Stimulated activated CD4-positive, alpha-beta T cell treated with anti-CD3 and anti-CD28 coated beads, Interleukin-4, amount 100 ng/mL, for 4 hours (primary cell): ENCODE measurements at places on chromosomes 11 and 22.

DNA sequence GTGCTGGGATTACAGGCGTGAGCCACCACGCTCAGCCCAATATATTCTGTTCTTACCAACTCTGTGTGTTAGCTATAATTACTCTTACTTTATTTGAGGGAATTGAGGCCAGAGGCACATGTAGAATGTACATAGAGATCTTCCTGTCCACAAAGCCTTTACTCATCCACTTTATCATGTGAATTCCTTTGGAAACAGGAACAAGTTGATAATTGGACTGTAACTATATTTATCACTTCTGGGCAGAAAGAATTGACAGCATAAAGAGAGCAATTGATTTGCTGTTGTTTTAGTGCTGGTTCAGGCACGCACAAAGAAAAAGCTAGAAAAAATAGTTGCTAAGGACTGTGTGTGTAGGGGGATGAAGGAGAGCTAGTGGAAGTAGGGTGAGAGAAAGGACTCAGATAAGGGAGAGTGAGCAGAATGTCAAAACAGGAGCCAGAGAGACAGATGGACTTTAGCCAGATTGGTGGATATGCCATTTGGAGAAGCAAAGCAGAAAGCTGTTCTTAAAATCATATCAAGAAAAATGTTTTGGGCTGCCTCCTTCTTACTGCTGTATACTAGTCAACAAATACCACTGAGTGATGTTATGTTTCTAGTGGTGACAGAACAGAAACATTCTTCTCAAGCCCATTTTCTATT lies 929.8 kb upstream of the CNTN5 start:
- no peak for DNase-seq

- DNase-seq, result no peak
These were observed 65.0 kb upstream of the HMGXB4 start for GRCh38 chr22:35192129-35192918.

GRCh38 chr11:123760894-123761293 lies 6.6 kb upstream of the OR6X1 start:
- DNase-seq, result no peak

- DNase-seq, result no peak
These were observed 113.6 kb downstream of the TEAD1 start for GRCh38 chr11:12787847-12788246.

- DNase-seq, result no peak
These were observed 15.3 kb upstream of the NELL1 start for GRCh38 chr11:20654038-20654437.

DNA sequence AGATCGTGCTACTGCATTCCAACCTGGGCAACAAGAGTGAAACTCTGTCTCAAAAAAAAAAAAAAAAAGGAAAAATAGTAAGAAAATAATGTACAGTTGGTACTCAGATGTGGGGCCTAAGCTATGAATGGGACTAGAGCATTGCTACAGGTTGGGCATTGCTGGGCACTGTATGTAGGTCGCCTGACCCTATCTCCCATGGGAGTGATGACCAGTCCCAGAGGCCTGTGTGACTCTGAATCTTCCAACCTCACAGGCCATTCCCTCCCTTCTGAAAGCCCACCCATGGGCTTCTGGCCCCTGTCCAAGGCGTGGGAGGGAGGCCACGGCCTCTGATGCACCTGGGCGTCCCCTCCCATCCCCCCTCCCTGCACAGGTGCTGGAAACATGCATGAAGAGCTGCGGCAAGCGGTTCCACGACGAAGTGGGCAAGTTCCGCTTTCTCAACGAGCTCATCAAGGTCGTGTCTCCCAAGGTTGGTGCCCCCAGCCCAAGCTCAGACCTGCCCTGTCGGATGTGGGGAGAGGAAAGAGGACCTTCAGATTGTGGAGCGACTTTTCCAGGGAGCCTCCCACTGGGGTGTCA lies 9.5 kb downstream of the GGA1 start:
- DNase-seq, result no peak

DNA sequence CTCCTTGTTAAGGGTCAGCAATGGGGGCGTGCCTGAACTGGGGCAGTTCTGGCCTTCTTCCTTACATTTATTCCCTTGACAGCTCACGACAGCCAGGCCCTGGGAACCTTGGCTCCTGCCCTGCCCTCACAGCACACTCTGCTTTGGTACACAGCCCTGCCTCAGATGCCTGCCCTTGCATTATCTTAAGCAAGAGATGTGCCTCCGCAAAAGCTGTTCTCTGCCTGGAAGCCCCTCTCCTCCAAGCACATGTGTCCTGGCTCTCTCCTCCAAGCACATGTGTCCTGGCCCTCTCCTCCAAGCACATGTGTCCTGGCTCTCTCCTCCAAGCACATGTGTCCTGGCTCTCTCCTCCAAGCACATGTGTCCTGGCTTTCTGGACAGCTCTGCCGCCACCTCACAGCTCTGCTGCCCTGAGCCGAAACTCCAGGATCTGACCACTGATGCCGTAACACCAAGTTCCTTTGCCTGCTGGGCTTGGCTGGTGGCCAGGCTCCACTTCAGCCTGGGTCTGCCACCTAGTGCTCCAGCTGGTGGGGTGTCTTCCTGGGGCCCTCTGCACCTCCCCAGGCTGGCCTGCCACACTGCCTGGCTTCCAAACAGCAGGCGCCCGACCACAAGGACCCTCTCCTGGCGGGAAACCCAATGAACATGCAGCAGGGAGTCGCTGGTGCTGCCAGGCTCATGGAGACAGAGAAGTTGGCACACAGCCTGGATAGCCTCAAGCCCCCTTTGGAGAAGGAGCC lies 53.0 kb downstream of the SCUBE1 start:
- DNase-seq, result no peak
